ENCODE measurements at places on chromosomes 3 and 15.

DNA sequence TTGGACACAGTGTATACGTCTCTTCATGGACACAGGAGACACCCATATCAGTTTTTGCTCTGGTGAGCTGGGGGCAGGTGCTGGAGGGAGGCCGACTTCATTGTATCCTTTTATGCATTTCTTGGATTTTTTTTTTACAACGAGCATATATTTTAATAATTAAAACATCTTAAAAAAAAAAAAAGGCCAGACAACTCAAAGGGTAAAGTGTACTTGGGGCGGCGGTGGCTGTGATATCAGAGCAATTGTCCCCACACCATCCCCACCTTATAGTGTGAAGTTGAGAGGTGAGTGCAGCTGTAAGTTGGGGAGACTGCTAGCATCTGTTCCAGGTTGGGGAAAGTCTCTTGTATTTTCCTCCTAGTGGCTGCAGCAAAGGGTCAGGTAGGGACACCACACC, 12.0 kb upstream of the PLXNA1 start:
- no peak for DNase-seq

GRCh38 chr3:4474683-4475490, 7.8 kb upstream of the SUMF1 start:
- DNase-seq: no peak

- DNase-seq: no peak
Measured at GRCh38 chr3:136728918-136729317, 23.3 kb downstream of the STAG1 start.

- DNase-seq: no peak
Measured at GRCh38 chr15:91717811-91718210, 135.7 kb upstream of the SLCO3A1 start.

GRCh38 chr3:189292667-189293484, 121.1 kb downstream of the TPRG1 start:
- DNase-seq: no peak

DNA sequence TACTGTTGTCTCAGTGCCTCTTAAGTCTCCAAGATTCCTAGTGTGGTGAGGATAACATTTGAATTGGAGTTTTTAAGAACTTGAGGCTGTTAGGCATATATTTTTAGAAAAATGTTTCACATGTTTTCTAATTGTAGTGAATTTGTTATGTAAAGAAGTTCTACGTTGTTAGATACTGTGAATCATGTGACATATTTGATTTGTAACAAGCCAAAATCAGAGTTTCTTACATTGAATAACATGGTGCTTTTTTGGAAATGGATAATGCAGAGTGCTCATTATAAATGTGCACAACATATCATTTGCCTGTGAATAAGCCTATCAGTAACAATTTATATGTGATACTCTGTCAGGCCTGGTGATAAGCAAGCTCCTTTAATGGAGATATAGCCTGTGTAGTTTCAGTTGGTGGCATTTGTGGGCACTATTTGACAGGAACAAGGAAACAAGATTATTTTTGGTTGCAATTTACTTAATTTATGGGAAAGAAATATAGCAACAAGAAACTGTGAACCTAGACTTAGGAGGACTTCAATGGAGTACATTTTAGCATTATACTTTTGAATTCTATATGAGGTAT, 328.8 kb downstream of the ARPP21 start:
- no peak for DNase-seq

GRCh38 chr3:183394150-183394549, 34.3 kb downstream of the MCF2L2 start:
- no peak for DNase-seq

- DNase-seq: no peak
Measured at GRCh38 chr15:82871358-82871757, 61.9 kb downstream of the WHAMM start.

DNA sequence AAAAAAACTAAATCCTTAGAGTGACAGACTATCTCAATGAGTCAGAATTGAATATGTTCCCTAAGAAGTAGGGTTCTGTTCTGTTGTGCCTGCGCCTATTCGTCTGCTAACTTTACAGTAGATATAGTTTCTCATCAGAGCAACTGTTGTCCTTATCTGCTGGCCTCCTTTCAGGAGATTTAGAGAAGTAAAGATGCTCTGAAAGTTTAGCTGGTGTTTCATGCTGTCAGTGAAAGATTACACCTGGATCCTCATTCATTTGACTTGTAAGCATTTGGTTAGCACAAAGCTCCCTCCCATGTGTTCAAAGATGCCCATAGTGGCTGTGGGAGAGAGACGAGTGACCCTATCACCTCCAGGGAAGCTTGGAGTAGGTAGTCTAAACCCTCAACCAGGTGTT, 35.0 kb downstream of the SUCNR1 start:
- DNase-seq: no peak

- no peak for DNase-seq
Measured at GRCh38 chr3:171345107-171345843, 114.9 kb downstream of the TNIK start.

DNA sequence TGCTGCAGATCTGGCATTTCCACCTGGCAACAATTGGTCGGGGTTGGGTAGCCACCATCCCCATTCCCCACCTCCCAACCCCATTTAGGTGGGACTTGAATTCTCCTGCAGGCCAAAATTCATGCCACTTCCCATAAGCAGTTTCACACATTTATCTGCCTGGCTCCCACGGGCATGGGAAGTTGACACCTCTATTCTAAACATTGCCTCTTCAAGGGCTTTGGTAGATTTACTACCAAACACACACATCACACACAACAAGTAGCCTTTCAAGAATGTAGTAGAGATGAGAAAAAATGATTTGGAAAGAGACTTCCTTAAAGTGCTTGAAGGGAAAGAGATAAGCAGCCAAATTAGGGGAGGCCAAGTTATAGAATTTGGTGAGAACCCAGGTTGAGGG, 30.9 kb downstream of the ZBTB38 start:
- DNase-seq: no peak

- no peak for DNase-seq
Measured at GRCh38 chr3:141237701-141238521, 6.3 kb downstream of the PXYLP1 start.

DNA sequence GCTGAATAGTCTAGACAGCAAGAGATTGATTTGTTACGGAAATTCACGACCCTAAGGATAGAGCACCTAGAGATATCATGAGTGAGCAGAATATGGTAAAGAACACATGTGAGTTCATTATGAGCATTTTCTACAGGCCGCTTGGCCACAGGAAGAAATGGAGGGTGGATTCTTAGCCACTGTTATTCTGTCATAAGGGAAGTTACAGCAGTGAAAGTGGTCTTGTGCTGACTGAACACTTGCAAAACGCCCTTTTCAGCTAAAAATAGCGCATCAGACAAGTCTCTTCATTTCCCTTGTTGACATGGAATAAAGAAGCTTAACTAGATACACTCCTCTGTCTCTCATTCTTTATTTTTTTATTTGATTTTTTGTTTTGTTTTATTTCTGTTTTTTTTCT, 19.8 kb downstream of the DGKG start:
- DNase-seq: no peak

DNA sequence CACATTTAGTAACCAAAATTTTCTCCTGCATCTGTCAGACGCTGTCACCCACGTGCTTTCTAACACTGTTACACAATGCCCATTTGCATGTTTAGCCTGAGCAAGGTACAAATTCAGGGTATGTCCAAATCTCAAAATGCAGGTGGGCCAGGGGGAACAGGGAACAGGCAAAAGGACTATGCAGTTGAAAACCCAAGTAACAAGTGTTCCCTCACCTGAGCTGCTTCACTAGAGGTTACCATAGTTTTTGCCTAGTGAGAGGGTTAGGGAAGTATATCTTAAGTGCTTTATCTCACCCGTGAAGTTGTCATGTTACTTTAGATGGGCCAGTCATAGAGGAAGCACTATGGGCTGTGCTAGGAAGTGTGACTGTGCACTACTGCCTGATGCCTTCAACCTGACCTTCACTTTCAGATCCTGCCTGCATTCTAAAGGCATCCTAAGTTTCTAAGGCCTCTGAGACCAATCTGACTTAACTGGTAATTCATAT, 6.0 kb upstream of the TMEM87A start:
- no peak for DNase-seq

GRCh38 chr3:112687616-112688015, 46.7 kb upstream of the CCDC80 start:
- no peak for DNase-seq

- DNase-seq: no peak
Measured at GRCh38 chr15:38844736-38845135, 280.1 kb upstream of the RASGRP1 start.

DNA sequence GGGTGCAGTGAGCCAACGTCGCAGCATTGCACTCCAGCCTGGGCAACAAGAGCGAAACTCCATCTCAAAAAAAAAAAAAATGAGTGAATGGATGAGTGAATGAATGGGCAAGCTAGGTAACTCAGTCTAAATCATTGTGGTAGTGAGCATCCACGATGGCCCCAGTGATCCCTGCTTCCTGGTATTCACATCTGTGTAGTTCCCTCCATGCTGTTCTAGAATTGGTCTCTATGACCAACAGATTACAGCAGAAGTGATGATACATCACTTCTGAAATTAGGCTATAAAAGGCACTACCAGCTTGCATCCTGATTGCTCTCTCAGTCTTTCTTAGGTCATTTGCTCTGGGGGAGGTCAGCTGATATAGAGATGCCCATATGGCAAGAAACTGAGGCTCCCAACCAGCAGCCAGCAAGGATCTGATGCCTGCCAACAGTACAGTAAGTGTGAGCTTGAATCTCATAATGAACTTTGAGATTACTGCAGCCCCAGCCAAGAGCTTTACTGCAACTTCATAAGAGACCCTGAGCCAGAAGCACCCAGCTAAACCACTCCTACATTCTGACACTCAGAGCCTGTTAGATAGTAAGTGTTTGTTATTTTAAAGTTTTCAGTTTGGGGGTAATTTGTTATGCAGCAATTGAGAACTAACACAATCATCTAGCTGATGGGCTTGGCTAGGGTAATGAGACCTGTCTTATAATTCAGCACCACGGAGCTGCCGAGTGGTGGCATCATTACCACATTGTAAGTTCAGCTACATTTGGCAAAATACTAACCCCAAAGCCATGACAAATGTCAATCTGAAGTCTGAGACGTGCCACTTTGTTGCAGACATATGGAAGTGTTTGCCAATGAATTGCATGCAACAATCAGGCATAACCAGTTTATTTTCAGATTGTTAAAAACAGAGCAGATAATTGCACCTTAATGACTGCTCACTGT, 53.0 kb downstream of the KLHL6 start:
- no peak for DNase-seq

All from activated T-helper 1 cell treated with Interleukin-2 at 50 U/mL for 16 hours (primary cell).